ENCODE measurements at places on chromosomes 1 and 21.

- no peak for DNase-seq
Measured at GRCh38 chr1:178973652-178974101, 52.0 kb upstream of the FAM20B start.

GRCh38 chr1:90882221-90882620 lies 139.6 kb downstream of the ZNF644 start:
- DNase-seq: no peak

- no peak for DNase-seq
Measured at GRCh38 chr1:159825564-159825963, 1.1 kb upstream of the SLAMF8 start.

GRCh38 chr1:204571128-204571527 lies 54.9 kb downstream of the MDM4 start:
- no peak for DNase-seq

GRCh38 chr1:240091614-240092300 lies at the start of gene FMN2:
TSS of gene FMN2 (plus strand) at chr1:240091883. CDS start at chr1:240092110, 227 bp downstream.
- no peak for DNase-seq

DNA sequence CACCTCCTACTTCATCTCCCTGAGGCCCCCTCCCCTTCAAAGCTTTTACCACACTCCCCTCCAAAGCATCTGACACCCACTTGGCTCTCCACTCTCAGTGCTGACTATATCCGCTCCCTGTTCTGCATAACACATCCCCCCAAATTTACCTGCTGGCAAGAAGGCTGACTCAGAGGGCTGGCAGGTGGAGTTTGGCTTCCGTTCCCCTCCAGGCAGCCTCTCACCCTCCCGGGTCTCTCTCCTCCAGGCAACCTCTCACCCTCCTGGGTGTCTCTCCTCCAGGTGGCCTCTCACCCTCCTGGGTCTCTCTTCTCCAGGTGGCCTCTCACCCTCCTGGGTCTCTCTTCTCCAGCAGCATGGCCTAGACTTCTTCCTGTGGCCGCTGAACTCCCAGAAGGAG lies 562.1 kb downstream of the NPHP4 start:
- DNase-seq: no peak

- DNase-seq: peak; percentile 22
Measured at GRCh38 chr1:239587066-239587465, 200.7 kb downstream of the CHRM3 start.

GRCh38 chr1:107459204-107459904 lies 318.5 kb downstream of the NTNG1 start:
- no peak for DNase-seq

DNA sequence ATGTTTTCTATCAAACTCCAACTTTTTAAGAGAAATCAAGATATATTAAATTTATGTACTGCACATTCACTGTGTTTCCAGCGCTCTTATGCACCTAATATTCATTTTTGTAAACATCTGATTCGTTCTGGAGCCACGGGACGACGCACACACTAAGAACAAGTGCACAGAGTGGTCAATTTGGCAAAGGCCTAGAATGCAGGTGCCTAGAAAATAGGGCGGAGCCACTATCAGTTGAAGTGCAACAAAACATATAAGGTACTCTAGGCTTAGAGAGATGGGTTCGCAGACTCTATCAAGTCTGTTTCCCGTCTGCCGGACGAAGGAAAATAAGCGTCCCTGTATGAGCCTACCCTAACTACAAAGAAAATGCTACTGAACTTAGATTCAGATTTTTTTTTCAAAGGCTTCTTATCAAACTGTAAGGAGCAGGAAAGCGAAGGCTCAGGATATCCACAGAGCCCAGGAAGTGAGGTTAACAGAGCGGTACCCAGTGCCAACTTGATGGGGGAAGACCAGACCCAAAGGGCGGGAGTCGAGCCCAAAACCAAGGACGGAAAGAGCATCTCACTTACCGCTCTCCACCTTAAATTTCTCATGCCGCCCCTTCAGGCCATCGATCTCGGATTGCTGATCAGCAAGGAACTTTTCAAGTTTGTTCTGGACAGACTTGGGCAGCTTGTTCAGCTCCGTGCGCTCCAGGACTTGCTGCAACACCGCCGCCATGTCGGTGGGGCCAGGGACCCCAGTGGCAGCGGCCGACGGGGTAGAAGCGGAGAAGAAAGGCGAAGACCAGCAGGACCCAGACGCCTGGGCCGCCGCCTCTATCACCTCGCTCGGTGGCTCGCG lies 526 bp downstream of the TPR start:
- peak; percentile 21 for DNase-seq

GRCh38 chr1:156823210-156823790 lies 6.7 kb upstream of the SH2D2A start:
- no peak for DNase-seq

- DNase-seq: peak; percentile 38
Measured at GRCh38 chr1:153985341-153985912, 712 bp downstream of the RAB13 start.

GRCh38 chr1:114669562-114670082 lies at the start of gene DENND2C:
TSS of gene DENND2C (minus strand) at chr1:114670049. CDS start at chr1:114625984, 44,065 bp downstream.
- DNase-seq: no peak

DNA sequence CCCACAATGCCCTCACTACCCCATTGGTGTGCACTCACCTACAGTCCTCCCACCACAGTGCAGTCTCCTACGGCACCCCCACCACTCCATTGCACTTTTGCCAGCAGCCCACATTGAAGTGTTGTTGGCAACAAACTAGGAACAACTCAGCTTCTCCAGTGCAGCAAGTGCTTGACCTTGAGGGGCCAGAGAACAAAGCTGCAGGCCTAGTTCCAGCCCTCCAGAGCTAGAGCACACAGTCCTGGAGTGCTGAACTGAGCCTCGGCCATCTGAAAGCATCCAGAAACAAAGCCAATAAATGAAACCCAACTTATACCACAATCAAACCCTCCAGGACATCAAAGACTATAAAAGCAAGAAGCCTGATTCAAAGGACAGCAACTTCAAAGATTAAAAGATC lies 129.9 kb downstream of the C1orf94 start:
- DNase-seq: no peak

- no peak for DNase-seq
Measured at GRCh38 chr1:91545506-91546300, 45.1 kb downstream of the CDC7 start.

GRCh38 chr1:3577711-3578432 lies 33.4 kb downstream of the MEGF6 start:
- DNase-seq: no peak

- peak; percentile 32 for DNase-seq
Measured at GRCh38 chr1:231040800-231041718, 1.0 kb upstream of the FAM89A start.

DNA sequence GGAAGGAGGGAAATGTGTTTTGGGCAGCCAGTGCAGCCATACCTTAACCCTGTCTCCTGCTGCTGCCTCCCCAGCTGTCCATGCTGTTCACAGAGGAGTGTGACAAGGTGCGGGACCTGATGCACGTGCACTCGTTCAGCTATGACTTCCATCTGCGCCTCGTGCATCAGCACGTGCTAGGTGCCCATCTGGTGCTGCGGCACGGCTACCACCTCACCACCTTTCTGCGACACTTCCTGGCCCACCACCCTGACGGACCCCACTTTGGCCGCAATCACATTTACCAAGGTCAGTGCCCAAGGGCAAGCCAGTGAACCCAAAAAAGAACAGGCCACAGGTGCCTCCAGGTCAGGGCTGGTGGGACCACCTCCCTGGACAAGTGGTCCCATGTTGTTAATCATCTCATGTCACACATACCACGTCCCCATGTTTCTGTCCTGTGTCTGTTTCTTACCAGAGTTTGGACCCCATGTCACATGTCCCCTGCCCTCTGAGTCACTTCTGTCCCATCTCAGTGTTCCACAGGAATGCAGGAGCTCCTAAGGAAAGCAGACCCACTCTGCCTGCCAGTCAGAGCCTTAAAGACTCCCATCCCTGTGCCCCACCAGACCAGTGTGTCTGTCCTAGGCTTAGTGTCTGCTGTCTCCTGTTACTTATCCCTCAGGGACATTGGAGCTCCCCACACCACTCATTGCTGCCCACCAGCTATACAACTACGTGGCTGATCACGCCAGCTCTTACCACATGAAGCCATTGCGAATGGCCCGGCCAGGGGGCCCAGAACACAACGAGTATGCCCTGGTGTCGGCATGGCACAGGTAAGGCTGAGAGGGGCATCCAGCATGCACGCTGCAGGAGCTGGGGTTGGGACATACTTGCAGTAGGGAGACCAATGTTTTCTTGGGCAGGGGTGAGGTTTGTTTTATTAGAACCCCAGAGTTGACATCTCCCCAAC lies 6.6 kb downstream of the HYI start:
- DNase-seq: peak; percentile 9

DNA sequence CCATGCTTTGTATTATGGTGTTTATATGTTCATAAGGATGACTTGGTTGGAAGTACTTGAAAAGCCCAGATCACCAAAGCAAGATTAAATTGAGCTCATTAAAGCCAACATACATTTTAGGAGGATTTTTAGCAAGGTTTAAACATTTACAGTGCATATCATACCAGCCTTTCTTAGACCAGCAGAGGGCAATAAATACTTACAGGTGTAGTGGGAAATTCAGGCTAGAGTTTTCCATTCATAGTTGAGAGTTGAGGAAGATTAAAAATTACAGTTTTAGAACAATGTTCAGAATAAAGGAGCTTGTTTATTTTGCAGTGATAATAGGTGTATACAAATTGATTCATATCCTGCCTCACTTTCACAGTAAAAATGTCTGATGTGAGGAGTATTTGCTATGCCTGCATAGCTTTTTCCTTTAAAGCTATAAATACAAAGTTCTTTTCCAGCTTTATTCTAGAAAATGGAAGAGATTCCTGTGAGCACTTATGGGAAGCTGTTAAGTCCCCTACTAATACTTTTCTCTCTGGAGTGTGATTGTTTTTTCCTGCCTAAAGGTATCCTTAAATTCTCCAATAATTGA lies 35.3 kb downstream of the DTL start:
- no peak for DNase-seq

DNA sequence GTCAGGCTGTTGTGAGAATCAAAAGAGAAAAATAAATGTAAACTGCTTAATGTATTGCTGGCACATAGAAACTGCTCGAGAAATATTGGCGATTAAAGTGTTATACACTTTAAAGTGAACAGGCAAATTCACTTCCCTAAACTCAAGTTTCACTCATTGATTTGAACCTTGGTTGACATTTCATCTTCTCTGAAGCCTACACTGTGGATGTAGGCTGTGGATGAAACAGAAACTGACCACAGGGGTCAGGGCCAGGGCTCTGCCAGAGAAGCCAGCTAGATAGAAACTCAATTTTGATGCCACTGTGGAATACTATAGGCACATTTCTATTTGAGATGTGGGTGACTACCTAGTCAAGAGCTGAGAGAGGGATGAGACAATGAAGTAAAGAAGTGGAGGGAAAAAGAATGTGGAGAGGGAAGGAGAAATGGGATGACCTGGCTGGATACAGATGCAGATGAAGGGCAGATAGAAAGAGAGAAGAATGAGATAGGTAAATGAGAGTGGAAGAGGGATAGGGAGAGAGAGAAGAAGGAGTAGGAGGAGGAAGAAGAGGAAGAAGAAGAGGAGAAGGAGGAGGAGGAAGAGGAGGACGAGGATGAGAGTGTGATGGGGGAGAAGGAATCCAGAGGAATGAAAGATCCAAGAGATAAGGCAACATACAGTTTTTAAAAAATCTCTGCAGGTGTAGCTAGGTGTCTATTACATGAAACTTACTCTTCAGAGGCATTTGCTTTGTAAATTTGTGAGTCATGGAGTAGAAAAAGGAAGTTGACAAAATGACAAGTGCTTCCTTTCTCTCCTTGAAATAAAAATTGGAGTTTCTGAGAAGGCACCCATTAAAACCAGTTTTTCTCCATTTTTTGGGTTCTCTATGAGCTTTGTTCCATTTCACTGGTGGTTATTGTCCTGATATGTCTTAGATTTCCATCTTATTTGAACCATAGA lies 17.4 kb upstream of the CD1D start:
- DNase-seq: no peak

DNA sequence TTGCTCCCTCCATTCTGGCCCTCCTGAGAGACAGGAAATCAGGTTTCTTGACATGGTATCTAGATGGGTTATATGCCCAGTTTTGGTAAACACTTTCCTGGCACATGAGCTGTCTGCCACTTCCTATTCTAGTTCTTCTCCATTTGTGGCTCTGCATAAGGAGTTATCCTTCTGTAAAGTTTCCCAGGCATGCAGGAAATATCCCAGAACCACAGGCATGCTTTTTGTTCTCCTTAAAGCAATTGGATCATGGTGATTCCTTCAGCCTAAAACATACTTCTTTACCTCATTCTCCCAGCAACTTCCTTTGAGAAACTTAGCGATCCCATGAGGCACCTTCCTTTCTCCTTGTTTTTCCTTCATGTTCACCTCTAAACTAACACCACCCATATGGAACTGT lies 199.8 kb downstream of the CRB1 start:
- no peak for DNase-seq

DNA sequence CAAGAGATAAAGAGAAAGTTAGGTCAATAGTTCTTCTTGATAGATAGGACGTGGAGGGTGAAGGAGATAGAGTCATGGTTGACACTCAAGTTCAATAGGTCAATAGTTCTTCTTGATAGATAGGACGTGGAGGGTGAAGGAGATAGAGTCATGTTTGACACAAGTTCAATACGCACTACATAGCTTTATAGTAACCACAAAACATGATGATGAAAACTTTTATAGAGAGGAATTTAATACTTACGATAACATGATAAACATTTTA lies 5.8 kb upstream of the DDX59 start:
- DNase-seq: no peak

GRCh38 chr21:34737115-34737514 lies 68.3 kb downstream of the CLIC6 start:
- DNase-seq: no peak

DNA sequence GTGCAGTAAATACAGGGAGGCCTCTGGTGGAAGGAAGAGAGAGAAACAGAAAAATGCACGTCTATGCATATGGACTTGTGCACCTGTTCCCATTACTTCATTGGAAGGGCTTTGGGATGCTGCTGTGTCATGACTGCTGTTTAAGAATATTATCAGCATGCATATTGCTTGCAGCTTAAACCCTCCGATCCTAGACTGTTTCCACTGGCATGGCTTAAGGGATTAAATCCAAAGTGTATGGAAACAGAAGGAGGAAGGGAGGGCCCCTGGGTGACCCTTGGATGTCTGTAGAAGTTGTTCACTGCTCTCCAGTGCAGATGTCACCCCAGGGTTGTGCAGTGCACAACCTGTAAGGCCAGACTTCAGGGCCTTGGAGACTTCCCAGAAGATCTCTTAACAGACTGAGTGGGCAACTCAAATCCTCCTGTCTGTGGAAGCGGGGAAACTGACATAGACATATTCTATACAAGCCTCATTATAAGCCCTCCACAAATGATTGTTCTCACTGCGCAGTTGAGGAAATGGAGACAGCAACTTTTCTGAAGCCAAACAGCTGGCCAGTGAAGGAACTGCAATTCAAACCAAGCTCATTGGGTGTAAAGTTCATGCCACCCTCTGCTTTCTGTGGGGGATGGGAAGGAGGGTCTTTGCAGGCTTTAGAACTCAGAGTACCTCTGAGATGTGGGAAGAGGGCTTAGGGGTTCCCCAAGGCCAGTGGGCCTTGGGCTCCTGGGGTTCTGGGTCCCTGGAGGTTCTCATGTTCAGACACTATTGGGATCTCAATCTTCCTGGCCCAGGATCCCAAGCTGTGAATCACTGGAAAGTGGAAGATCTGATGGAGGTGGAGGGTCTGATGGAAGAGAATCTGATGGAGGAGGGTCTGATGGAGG lies 73.8 kb downstream of the UMODL1 start:
- DNase-seq: no peak

- DNase-seq: no peak
Measured at GRCh38 chr21:32712641-32713040, 15.2 kb downstream of the SYNJ1 start.
